ENCODE measurements at places on chromosomes 7 and 10.

DNA sequence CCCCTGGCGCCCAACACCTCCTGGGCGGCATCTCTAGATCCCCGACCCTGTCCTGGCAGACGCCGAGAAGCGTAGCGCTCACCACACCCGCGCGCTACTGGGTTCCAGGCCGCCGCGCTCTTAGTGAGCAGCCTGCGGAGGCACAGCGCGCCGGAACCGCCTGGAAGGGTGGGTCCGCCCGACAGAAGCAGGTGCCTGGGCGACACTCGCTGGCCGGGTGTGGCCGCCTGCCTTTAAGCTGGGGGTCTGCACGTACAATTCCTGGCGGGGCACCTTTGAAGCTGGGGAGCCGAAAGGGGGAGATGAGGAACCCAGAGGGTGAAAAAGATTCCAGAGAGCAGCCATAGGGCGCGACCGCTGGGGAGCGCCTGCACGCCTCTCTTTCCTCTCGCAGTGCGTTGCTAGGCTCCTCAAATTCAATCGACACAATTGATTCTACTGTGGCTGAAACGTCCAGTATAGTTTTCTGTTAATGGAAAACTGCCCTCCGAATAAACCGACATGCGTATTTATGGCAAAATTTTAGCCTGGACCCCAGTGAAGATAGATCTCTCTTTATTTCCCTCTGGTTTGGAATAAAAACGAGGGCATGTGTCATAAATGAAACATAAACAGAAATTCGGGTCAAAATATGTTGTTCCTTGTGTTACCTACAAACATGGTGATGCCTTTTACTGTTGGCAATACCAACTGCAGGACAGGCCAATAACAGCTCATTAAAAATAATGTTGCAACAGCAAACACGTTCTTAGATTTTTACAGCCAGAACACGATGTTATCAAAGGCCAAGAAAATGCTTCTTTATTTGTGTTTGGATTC is 4.6 kb downstream of the HMX3 start:
- DNase-seq: no peak

DNA sequence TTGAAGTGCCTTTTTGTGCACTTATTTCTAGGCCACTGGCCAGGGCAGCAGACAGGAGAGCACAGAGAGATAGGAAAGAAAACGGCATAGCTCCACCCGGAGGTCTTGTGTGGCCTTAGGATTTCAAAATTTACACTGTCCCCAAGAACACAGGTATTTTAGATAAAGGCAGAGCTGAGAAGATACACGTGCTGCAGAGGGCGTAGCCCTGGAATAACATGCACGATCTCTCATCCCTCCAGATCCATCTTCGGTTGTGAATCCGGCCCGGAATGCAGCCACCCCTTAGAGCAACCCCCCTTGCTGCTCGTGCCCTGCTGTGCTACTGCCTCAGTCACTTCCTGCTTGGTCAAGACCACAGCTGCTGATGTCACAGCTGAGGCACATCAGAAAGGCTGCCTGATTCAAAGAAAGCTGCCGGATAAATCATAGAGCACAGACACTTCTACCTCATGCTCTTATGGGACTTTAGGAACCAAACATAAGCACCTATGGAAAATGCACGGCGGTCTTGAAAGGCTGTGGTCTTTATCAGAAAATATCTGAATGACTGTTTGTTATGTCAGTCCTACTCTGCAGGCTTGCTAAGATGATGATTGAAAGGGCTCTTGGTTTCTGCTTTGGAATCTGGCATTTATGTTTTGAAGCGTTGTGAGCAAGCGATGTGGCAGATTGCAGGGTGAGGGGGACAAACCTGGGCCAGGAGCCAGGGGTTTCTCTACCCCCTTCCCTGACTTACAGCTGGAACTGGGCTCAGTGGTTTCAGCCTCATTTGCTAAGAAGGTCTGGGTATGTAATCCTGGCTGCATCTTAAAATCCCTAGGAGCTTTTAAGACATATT is 152.0 kb downstream of the SVIL start:
- DNase-seq: no peak

DNA sequence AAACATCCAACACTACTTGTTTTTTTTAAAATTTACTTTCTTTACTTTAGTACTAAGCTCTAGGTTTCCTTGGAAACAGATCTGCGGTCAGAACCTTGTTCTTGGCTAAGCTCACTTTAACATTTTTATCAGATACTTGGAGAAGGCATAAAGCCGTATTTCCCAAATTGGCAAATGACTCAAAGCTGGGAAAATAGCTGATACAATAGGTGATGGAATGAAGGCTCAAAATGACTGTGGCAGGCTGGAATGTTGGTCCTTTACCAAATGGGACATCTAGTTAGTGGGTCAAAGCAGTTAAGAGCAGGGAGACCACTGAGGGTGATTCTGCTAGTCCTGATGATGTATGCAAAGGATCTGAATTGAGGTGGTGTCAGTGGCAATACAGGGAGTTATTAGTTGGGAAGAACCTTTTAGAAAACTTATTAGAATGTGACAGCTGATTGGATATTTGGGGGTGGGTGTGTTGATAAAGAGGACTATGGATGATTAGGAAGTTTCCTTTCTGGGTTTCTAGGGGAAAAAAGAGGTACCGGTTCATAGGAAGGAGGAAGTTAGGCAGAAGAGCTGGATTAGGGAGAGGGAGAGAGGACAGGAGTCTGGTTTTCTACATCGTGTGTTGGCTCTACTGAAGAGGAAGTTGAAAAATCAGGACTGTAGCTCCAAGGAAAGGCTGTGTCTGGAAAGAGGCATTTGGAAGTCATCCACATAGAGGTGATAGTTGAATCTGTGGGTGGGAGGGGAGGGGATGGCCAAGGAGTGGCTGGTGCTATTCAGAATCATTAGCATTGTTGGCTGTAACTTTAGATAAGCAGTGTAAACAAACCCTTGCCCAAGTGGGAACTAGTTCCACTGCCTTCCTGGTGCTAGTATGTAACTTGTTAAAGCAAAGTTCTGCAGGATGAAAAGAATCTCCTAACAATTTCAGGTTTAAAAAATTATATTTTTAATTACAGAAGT is 13.1 kb downstream of the PLCE1 start:
- peak; percentile 73 for DNase-seq

GRCh38 chr10:111146025-111146640 is 69.3 kb downstream of the ADRA2A start:
- no peak for DNase-seq

GRCh38 chr10:119980956-119981750 is 88.6 kb downstream of the SEC23IP start:
- DNase-seq: no peak

DNA sequence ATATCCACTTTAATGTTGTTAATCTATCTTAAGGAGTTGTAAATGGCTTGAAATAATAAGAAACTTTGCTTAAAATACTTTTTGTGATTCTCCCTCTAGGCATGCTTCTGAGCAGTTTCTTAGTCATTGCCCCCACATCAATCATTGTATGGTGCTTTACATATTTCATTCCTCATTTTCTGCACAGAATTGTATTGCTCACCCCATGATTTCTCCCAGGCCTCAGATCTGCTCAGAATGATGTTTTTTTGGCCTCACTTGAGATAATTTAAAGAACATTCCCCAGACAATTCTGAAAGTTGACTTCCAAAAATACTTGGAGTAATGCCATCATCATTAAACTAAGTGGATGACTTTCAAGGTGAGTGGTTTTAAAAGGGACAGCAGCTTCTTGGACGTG is 82.1 kb upstream of the PRPS1L1 start:
- no peak for DNase-seq

GRCh38 chr7:51012569-51013217 is 230.0 kb upstream of the GRB10 start:
- no peak for DNase-seq

DNA sequence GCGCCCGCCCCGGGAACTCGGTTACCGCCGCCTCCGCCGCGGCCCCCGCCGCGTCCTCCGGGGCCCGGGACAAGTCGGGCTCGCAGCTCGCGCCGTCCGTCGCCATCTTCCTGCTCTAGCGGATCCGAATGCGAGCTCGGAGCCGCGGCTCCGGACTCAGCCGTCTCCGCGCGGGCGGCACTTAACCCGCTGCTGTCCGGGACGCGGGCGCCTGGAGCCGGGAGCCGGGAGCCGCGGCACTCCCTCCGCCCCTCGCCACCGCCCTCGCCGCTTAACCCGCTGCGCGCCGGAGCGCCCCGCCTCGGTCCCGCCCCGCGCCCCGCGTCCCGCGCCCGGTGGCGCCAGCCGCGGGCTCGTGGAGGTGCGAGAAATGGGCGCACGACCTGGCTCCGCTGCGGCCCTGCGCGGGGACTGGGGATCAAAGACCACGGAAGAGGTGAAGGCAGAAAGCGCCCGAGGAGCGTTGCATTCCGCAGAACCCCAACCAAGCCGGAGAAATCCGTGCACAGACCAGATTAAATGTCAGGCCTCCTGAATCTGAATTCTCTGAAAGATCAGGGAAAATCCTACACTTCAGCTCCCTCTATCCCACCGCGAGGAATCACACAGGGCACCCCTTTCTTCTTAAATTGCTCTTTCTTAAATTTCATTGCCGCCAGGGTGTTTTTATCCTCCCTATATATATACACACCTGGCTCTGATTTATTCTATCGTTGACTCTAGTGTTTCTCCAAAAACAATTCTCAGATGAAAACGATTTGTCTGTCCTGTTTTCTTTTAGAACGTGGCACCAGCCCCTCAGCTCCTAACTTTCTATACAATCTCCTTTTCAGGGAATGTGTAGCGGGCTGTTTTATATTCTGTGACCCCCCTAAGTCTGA is at the start of gene CTTNBP2:
Gene CTTNBP2 (minus strand): TSS at position 132 of the 881 bp plus-strand sequence. CDS start 26 bp downstream, at position 106.
- DNase-seq: no peak

DNA sequence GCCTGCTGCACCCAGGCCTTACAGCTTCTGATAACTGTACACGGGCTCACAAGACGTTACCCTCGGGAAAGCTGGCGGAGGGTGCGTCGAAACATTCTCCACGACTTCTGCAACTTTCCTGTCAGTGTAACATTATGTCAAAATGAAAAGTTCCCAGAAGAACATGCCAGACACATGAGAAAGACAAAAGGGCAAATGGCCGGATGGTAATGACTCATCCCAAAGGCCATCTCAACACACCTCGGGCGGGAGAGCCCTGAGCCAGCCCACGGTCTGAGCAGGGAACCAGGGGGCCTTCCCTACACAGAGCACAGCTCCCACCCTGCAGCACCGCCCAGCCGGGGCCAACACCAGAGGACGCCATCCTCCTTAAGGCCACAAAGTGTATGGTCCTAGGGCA is 118.7 kb downstream of the MAD1L1 start:
- DNase-seq: no peak

GRCh38 chr7:22234227-22234626 is 122.7 kb downstream of the RAPGEF5 start:
- no peak for DNase-seq

DNA sequence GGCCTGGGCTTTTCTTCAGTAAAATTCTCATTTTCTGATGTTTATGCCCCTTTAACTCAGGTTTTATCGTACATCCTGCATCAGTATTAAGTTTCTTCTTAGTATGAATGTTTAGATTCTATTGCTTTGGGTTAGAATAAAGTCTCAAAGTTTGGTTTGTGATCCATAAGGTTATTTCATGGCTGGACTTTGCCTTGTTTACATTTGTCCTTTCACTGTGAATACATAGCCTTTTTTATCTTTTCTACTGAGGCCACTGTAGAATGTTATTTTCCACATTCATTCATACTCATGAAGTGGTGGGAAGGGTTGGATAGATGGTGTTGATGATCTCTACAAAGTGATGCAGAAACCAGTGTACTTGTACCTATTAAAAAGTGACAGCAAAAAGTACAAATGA is 59.8 kb downstream of the CCSER2 start:
- no peak for DNase-seq

DNA sequence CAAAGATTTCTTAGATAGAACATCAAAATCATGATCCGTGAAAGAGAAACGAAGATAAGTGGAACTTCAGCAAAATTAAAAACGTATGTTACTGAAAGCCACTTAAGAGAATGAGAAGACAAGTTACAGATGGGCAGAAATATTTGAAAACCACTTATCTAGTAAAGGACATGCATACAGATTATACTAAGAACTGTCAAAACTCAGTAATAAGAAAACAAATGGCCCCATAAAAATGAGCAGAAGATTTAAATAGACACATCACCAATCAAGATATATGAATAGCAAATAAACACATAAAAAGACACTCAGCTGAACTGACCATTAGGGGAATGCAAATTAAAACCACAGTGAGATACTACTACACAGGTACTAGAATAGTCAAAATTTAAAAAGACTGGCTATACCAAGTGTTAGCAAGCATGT is 343.7 kb downstream of the PTEN start:
- no peak for DNase-seq

DNA sequence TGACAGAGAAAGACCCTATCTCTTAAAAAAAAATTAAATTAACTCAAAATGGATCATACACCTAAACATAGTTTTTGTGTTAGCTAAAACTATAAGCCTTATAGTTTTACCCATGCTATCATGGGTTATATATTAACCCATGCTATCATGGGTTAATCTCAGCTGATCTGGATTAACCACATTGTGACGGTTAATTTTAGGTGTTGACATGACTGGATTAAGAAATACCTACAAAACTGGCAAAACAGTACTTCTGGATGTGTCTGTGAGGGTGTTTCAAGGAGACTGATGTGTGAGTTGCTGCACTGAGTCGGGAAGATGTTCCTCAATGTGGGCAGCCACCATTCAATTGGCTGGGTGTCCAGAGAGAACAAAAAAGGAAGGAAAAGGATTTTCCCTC is 44.3 kb upstream of the FXYD4 start:
- DNase-seq: no peak

- DNase-seq: no peak
Observed at GRCh38 chr7:156725936-156726335, 85.4 kb downstream of the RNF32 start.

DNA sequence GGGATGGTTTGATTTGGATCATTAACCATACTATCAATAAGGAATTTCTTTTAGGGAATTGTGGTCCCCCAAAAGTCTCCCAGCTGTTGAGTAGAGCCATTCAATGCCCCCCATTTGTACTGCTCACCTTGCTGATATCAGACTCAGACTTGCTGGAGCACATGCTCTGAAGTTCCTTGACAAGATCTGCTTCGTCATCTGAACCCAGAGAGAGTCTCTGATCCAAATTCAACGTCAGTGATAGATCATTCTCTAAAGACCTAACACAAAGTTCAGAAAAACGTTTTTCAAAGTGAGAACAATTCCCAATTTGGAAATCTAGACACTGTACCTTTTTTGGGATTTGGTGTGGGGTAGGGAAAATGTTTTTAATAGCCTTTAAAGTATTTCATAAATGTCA is 153.9 kb downstream of the CTTNBP2 start:
- no peak for DNase-seq

GRCh38 chr10:46517541-46517940 is 38.9 kb downstream of the GPRIN2 start:
- DNase-seq: no peak

DNA sequence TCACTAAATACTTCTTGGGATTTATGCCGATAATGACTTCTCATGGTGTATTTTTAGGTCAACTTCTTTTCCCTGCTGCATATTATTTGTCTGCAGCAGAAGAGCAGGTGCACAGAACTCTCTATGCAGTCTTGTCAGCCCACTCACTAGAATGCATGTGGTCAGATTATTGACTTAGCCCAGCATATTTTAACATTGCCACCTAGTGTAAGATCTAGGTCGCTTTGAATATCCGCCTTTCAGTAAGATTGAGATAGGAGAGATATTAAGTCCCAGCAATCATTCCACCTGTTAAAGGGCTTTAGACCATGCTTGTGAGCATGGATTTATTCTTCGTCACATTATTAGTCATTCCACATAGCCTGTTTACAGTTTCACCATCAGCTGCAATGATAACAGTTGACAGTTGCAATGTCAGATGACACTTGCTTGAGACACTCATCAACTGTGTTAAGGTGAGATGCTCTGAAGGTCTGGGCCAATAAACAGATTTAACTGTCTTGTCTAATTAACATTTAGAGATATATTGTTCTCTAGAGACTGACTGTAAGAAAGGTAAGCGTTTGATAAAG is 491.7 kb downstream of the ARL4A start:
- no peak for DNase-seq

GRCh38 chr10:17835688-17836087 is 26.5 kb downstream of the MRC1 start:
- peak; percentile 70 for DNase-seq

Data from BJ (cell line).